ENCODE measurements at places on chromosomes 1 and 21.

DNA sequence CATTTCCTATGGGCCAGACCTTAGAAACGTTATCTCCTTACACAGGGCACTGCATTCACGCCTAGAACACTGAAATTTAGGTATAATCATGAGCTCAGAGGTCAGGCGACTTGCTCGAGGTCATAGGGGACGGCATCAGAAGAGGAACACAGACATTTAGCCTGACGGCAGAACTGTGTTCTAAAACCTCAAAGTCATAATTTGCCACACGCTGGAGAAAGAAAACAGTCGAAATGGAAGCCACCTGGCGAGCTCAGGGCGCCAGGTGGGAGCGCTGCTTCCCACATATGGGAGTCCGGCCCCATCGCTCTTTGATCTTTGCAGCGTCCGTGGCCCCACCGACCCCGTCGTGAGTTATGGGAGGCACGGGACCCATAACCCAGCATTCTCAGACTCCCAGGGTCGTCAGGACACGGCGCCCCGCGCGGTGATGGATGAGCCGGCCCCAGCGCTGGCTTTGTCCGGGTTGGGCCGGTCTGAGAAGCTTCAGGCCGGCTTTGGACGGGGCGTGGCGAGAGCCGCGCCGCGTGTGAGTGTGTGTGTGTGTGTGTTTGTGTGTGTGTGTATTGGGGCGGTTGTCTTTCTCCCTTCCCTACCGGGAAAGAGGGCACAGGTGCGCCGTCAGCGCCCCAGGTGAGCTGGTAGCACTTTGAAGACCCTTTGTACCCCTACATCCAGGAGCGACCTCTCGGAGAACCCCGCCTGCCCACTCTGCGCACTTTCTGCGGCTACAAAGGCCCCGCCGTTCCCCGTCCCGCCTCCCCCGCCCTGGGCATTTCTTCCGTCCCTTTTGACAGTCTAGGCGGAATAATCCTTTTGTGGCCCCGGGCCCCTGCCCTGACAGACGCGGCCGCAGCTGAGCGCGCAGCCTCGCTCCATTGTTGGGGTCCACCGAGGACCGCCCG lies 861 bp upstream of the DRAXIN start:
- DNase-seq: no peak

DNA sequence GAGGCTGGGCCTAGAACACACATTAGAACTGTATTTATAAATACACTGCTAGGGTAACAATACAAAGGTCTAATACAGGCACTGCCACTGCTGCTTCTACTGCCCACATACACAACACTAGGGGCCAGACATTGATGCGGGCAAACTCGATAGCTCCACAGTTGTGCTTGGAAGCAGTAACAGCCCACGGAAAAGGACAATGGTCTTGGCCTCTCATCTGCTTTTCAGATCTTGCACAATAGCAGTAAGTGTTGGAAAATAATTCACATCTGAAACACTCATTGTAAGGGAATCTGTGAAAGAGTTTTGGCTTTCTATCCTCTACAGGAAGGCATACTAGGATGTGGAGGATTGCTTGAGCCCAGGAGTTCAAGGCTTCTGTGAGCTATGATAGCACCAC lies 6.9 kb upstream of the SPOCD1 start:
- DNase-seq: no peak

DNA sequence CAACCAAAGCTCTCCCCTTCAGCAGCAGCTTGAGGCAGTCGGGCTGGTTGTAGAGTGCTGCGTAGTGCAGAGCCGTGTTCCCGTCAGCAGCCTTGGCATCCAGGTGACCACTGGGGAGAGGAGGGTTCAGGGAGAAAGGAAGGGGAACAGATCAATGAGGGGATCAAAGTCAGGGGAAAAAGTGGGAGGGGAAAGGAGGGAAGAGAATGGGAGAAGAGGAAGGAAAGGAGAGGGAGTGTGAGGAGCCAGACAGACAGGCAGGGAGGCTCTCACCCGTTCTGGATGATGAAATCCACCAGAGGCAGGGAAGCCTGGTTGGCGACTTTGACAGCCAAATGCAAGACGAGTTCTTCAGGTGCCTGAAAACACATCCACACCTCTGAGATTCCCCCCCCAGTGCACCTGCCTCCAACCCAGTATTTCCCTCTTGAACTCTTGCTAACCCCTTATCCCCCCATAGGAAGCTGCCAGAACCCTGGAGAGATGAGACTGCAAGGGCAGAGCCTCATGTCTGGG lies 9.8 kb upstream of the TCEA3 start:
- DNase-seq: no peak

- peak; percentile 13 for DNase-seq
Measured at GRCh38 chr1:10866321-10867093, 70.1 kb upstream of the CASZ1 start.

DNA sequence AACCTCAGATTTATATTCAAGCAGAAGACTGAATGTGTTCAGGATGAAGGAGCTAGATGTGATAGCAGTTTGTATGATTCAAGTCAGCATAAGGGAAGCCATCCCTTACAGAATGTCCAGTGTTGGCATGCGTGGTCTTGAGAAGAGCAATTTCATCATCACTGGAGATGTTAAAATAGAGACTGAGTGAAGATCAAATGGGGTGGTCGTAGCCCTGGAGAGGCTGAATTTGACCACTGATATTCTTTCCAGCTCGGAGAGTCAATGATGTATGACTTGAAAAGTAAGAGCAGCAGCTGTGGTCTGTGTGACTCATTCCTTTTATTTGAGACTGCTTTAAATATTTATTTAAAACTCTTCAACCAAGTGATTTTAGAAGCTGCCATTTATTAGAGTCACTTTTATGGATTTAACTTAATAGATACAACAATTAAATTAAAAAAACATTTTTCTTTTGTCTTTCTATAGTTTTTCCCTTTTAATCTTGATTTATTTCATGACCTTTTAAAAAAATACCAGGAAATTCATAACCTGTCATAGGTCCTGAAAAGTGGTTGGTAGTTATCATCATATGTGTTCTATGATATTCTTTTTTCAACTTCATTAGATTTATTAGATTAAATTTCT lies 15.5 kb downstream of the FMN2 start:
- no peak for DNase-seq

DNA sequence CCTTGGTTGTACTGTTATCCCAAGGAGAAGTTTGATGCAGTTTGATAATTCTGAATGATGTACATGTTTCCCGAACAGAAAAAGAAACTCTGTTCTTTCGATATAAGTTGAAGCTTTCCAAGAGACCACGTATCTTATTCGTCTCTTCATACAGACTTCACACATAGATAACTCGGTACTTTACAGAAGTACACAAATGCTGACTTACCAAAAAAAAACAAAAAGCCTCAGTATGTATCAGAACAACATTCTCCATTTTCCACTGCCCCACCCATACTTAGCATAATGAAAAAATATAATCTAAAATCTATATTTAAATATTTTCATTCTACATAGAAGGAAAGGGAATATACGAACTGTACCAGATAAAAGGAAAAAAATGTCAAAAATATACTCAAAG lies 2.2 kb downstream of the FOXJ3 start:
- DNase-seq: no peak

- no peak for DNase-seq
Measured at GRCh38 chr1:150568594-150568966, 10.8 kb downstream of the MCL1 start.
